Astrocyte (in vitro differentiated cells and primary cell): ENCODE measurements at places on chromosomes 7 and 10. TPM values are rescaled to one million over a fixed set of nuclear protein-coding genes. Genes with fewer than 3 reads are reported as not detected.

- no peak for DNase-seq
These were observed 409.4 kb downstream of the GATA3 start for GRCh38 chr10:8463853-8464252.

DNA sequence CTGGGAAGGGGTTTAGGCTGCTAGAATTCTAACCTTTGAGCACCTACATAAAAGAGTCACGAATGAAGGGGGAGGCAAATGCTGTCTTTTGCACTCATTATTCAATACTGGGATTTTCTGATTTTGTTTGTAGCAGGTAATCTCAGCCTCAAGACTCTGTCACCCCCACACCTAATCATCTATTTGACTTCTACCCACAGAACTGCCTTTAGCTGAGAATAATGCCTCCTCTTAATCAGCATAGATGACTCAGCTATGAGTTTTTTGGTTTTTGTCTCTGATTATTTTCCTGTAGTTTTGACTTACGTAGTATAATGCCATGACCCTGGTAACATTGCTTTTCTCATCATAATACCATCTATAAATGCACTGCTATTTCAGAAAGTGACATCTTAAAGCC is 42.7 kb upstream of the CACNB2 start:
- DNase-seq, result peak; percentile 63

Gene ARMC3
- total RNA-seq, result 0.23 TPM in 1 of 2 replicates, not detected in the other

Gene WDFY4
- total RNA-seq, result 0.02 and 0.25 TPM in 2 replicates
